Activated naive CD4-positive, alpha-beta T cell treated with anti-CD3 and anti-CD28 coated beads for 36 hours (primary cell): ENCODE measurements at places on chromosomes 3 and 15. TPM values are rescaled to one million over a fixed set of nuclear protein-coding genes. Genes with fewer than 3 reads are reported as not detected.

Gene STAB1
- 0.17 TPM for total RNA-seq

Gene TMOD2
- total RNA-seq: 6.4 TPM

Gene AHSG
- total RNA-seq: not detected

Gene CHSY1
- total RNA-seq: 21.8 TPM

Gene ARID3B
- 14.2 TPM for total RNA-seq

Gene EAF2
- 9.3 TPM for total RNA-seq

Gene MORC1
- not detected for total RNA-seq
